ENCODE measurements at places on chromosomes 3 and 15.

GRCh38 chr3:197465197-197465995 lies 90.4 kb downstream of the BDH1 start:
- no peak for DNase-seq

- DNase-seq: peak; percentile 74
Measured at GRCh38 chr15:56464893-56465520, at the start of gene MNS1. TSS of gene MNS1 (minus strand) at chr15:56465137. CDS start at chr15:56464972, 165 bp downstream.

- DNase-seq: peak; percentile 15
Measured at GRCh38 chr3:198081421-198081844, 121.4 kb downstream of the LMLN start.

- no peak for DNase-seq
Measured at GRCh38 chr15:40731034-40731433, 24.0 kb downstream of the RMDN3 start.

DNA sequence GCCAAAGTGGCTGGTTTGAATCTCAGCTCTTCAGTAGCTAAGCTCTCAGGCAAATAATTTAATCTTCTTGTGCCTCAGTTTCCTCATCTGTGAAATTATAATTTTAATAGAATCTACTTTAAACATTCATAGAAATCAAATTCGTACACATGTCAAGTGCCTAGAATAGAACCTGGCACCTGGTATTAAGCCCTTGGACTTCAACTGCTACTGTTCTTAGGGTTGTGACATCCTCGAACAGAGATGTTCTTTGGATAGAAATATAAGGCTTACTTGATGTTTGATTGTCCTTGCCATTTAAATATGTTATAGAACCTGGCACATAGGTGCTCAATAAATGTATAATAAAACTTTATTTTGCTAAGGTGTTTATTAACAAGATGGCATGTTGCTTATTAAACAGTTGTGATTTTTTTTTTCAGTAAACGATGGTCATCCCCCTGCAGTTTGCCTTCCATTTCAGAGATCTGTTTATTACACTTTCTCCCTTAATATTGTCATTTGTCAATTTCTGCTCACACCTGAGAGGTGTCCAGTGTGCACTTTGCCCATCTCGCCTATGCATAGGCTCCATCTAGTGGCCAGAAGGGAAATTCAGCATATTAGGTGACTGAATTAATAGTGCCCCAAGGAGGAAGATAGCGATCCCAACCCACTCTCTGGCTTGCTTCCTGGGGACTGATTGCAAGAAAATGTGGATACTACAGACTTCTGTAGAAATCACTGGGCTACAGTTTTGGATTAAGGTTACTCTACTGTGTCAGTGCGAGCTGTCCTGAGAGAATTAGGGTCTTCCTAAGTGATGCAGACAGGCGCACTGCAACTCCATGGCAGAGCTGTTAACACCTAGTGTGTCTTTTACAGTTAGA lies 10.7 kb downstream of the IGF1R start:
- no peak for DNase-seq

DNA sequence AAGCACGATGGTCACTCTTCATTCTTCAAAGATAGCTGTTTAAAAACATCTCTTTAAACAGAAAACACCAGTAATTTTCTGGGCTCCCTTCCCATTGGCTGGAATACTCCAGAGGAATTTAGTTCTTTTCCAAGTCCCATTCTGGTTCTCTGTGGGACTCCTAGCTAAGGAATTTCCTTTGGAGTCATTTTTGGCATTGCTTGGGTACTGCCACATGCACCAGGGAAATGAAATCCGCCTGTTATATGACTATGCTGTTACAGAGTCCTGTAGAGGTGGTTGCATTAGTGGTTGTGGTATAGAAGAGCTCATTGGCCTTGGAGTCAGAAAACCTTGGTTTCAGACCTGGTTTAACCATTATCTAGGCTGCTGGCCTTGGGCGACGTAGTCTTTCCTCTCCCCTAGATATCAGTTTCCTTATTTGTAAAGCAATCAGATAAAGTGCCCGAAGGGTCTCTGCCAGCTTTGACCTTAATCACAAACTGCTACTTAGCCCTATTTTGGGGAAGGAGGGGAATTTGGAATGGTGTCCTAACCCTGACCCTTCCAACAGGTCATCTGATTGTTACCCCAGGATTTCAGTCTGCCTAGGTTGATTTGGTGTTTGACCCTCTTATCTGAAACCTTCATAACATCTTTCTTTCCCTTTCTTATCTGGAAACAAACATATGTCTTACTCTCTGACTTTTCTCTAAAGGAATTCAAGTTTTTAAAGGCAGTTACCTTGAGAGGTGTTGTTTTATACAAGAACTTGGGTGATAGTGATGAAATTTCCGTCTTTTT lies 13.4 kb downstream of the RTP1 start:
- no peak for DNase-seq

DNA sequence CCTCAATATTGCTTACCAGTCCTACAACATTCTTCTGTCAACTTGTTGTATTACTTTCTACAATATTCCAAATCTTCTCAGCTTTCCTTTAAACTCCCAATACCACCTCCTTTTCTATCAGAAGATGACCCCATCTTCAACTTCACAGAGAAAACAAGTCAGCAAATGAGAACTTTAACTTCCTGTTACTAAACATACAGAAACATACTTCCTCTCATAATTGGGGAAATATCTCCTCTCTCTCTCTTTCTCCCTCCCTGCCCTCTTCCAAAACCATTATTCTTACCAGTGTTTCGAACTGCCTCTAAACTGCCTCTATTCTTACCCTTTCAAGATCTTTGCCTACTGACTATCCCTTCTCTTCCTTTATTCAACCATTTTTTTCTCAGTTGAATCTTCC lies 1.8 kb upstream of the SNAP23 start:
- no peak for DNase-seq

DNA sequence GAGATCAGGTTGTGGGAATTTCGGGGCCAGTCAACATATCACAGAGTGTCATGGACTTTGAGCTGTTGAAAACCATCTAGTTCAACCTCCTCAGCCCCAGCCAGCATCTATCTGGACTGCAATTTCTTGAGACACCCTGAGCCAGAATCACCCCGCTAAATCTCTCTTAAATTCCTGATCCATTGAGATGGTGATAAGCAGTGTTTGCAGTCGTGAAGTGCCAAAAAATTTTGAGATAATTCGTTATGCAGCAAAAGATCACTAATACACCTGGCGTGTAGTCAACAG lies 29.3 kb downstream of the TMED3 start:
- no peak for DNase-seq

GRCh38 chr15:43238671-43239131 lies 17.9 kb upstream of the EPB42 start:
- no peak for DNase-seq

DNA sequence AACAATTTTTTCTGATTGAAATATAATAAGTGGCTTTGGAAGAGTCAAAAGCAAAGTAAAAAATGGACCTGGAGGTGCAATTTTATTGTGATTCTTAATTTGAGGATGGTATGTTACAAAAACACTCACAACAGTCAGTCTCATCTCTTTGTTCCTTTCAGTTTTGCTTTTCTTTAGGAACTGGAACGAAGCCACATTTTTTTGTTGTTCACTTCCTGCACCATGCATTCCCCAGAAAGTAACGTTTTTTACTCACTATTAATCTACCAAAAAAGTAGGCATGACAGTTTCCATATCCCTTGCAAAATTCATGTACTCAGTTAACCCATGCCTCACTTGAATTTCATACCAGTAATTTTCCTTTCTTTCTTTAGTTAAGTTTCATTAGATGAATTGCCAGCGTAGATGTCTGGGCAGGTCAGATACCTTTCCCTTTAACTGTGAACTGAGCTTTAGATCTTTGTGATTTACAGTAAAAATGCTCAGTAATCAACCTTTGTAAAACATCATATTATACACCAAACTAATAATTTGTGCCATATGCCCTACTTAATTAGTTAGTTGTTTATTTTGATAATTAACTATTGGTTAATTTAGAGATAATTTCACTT lies 384.3 kb downstream of the ROBO1 start:
- no peak for DNase-seq

DNA sequence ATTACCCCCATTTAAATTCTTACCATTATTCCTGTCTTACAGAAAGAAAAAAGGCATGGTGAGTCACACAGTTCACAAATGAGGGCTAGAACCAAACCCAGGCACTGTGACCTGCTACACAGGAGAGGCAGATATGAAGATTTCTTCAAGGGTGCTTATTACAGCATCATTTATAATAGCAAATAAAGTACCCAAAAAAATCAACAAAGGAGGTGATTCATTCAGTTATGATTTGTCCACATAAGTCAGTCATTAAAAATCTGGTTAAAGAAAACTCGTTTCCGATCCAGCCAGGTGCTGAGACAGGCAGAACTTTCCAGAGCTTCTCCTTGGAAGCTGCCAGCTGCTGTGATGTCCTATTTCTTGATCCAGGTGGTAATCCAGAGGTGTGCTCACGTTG lies 7.5 kb upstream of the LOXL1 start:
- no peak for DNase-seq

GRCh38 chr3:173049360-173049759 lies 91.7 kb downstream of the SPATA16 start:
- no peak for DNase-seq

DNA sequence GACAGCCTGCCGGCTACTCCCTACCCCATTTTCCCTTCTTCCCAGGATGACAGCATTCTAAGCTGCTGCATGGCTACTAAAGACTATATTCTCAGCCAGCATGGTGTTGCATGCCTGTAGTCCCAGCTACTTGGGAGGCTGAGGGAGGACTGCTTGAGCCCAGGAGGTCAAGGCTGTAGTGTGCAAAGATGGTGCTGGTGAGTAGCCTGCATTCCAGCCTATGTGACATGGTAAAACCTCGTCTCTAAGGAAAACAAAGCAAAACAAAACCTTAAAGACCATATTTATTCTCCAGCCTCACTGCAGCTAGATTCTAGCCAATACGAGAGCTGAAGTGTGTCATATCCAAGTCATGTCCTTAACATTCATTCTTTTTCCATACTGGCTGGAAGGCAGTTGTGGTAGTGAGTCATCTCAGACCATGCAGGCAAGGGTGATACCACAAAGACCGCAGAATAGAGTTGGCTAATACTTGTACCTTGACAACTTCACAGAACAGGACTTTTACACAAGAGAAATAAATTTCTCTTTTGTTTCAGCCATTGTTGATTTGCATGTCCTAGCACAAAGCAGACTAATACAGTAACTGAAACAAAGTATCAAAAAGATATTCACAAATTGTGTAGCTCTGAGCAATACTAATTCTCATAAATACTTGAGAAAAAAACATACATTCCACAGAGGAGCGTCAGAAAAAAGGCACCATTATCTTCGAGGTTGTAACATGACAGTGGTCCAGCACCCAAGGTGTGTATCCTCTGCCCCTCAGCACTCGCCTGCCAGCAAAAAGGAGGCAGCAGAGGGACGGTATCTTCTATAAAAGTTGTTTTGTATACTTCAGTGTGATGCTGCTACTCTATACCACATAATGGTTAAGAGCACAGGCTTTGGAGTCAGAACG lies 14.8 kb downstream of the PBRM1 start:
- no peak for DNase-seq

GRCh38 chr15:60889006-60889405 lies 340.1 kb downstream of the RORA start:
- no peak for DNase-seq

- no peak for DNase-seq
Measured at GRCh38 chr3:40588406-40588805, 63.6 kb downstream of the ZNF621 start.

GRCh38 chr3:71521940-71522876 lies 61.3 kb downstream of the FOXP1 start:
- DNase-seq: no peak

DNA sequence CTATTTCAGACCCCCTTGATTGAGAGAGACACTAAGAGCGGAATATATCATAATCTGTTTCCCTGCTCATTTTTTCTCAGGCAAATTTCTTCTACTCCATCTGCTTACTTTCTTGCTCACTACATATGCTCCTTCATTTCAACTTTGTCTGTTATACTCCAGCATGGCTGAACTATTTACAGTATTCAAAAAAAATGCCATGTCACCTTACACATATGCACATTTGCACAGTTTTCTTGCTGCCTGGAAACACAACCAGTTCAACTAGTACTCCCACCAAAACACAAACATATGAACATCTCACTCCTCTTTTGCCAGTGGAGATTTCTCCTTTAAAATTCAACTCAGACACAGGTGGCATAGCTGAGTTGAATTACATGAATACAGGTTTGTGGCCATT lies 1142.1 kb upstream of the CADM2 start:
- DNase-seq: no peak

- DNase-seq: no peak
Measured at GRCh38 chr15:62541846-62542245, 376.8 kb upstream of the C2CD4B start.

- peak; percentile 89 for DNase-seq
Measured at GRCh38 chr3:170037463-170038433, at the start of gene GPR160. TSS of gene GPR160 (plus strand) at chr3:170037995. CDS start at chr3:170083973, 45,978 bp downstream.
